ENCODE measurements at places on chromosomes 4 and X. TPM values are rescaled to one million over a fixed set of nuclear protein-coding genes. Genes with fewer than 3 reads are reported as not detected.

Gene GRPEL1
- 40.4 TPM for total RNA-seq

Gene STBD1
- 3.2 TPM for total RNA-seq

Gene SLC16A2
- total RNA-seq, result 0.76 TPM

Gene TMEM129
- total RNA-seq, result 31.0 TPM

Gene SGMS2
- 74.7 TPM for total RNA-seq

Measured in Calu3 (cell line).